ENCODE measurements at places on chromosomes 11 and 22. TPM values are rescaled to one million over a fixed set of nuclear protein-coding genes. Genes with fewer than 3 reads are reported as not detected.

DNA sequence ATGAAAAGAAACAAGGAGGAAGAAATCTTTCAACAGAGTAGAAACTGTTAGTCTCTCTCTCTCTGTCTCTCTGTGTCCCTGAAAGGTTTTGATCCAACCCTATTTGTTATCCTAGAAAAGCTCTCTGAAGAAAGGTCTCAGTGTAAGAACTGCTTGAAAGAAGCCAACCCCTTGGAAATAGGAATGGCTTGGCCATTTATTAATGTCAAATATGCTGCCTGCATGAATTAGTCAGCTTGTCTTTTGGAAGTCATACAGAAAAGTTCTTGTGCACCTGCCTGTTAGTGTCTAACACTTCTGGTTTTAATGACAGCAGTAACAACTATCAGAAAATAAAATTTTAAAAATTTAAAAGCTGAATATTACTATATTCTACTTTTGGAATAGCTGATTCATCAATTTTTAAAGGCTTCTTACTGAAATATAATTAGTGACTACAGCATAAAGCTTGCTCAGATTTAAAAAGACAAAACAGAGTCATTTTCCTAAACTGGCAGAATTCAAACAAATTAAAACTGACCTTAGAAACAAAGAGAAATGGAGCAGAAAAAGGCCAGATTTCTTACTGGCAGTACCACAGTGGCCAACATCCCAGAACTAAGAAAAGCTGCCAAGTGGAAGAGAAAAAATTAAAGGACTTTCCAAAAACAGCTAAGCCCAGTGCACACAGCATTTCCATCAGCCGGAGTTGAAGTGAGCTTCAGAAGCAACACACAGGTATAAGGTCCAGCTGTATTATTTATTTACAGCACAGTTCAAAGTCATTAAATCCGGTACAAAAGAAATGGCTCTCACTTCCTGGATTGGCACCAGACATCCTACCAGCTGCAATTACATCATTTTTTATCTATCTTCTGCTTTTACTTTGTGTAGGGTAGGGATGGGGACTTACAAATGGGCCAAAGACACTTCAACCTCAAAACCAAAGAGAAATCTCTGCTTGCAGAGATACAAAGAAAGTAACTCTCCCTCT is 76.3 kb downstream of the PRCP start:
- no peak for DNase-seq

The POU2AF3 gene
- not detected for total RNA-seq

GRCh38 chr11:47480762-47481161 is 31.8 kb upstream of the RAPSN start:
- DNase-seq, result no peak

GRCh38 chr22:45516923-45517675 is 14.4 kb downstream of the FBLN1 start:
- DNase-seq, result peak; percentile 84

The CECR2 gene
- total RNA-seq, result not detected

DNA sequence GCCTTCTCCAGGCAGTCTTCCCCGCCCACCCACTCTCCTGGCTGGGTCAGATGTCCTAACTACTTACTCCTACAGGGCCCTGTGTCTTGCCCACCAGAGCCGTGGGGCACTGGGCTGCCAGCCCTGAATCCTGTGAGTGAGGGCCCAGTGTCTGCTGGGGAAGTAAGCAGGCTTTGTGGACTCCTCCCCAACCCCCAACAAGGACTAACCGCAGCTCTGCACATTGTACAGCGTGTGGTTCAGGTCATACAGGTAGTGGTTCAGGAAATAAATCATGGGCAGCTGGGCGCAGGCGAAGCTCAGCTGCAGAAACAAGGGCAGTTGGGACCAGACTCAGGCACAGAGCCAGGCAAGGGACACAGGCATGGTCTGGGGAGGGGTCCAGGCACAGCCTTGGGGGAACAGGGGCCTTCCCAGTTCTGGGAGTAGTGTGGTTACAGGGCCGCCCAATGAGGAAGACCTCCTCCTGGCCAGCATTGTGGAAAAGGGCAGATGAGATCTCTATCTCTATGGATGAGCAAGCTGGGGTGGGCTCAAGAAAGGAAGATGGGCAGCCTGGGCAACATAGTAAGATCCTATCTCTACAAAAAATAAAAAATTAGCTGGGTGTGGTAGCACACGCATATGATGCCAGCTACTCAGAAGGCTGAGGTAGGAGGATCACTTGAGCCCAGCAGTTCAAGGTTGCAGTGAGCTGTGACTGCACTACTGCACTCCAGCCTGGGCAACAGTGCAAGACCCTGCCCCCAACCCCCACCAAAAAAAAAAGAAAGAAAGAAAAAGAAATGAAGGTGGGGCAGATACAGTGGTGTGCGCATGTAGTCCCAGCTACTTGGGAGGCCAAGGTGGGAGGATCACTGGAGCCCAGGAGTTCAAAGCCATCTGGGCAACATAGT is 5.5 kb downstream of the UNC93B1 start:
- no peak for DNase-seq

The TXN2 gene
- total RNA-seq, result 16.7 TPM

DNA sequence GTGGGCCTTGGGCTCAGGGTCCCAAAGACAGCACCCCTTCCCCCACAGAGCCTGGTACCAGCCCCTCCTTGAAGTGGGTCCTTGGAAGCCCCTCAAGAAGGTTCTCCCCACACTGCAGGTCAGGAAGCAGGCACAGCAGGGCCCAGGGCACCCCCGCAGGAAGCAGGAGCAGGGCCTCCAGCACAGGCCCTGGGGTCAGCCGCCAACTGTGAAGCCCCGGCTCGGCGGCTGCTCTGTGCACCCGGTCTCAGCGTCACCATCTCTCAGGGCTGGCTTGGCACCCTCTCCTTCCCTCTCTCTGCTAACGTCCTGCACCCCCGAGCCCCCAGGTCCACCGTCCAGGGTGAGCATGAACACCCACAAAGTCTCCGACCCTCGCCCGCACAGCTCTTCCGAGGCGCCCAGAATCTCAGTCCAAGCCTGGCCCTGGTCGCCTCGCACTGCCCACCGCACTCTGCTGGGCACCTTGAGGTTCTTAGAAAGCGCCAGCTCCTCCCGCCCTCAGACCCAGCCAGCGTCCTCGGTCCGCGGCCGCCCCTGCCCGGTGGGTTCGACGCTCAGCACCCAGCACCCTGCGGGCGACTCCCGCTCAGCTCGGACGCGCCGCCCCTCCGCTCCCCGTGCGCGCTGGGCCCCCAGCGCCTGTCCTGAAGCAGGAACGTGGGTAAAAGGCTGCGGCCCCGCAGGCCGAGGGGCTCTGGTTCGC is 1.4 kb upstream of the SIGIRR start:
- no peak for DNase-seq
